Mesendoderm (in vitro differentiated cells): ENCODE measurements at places on chromosomes 7 and 10.

DNA sequence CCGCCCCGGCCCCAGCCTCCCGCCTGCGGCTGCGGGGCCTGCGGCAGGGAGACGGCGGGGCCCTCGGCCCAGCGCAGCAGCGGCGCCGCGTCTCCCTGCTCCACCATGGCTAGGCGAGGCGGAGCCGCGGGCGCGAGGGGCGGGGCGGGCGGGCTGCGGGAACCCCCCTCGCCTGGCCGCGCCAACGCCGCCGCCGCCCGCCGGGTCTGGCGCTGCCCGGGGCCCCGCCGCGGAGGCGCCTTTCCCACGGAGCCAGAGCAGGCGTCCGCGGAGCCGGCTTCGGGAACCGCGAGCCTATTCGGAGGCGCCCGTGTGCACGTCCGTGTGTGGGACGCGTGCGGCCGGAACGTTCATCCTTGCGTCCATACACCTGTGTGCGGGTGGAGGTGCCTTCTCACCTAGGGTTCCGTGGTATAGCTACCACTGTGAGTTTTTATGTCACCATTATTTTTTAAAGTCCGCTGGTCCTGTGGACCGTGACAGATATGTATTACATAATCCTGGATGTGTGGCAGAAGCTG, at the start of gene DENND11:
TSS of gene DENND11 (minus strand) at position 120 of the 521 bp plus-strand sequence. CDS start at position 107, 13 bp downstream.
- H3K4me1 ChIP-seq = peaks cover 8% of the 10 kb centered on the region
- peak within 1 kb of the TSS; percentile 74 for H3K27ac ChIP-seq
- peak within 1 kb of the TSS; percentile 50 for H3K4me3 ChIP-seq

- H3K27me3 ChIP-seq = no peaks in the 10 kb centered on the region
- no peak overlapping the region for H3K27ac ChIP-seq
- DNase-seq = no peak
- H3K4me1 ChIP-seq = peaks cover 3% of the 10 kb centered on the region
- H3K36me3 ChIP-seq = no peaks in the 10 kb centered on the region
- no peak overlapping the region for H3K4me3 ChIP-seq
Measured at GRCh38 chr7:102918845-102919244, 6.0 kb downstream of the LRRC17 start.

DNA sequence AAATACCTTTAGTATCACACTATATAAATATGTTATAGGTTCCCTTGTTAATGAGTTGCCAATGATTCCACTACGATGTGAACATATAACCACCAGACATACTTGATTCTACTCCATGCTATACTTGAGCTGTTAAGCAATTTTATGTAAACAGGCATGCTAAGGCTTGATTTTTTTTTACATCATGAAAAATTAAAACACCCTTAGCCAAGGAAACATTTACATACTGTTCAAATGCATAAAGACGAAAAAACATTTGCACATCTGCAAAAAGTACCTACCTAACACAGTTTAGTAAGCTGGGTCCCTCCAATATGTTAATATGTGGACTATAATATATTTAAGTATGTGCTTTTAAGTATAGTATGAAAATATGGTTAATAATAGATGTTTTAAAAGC, 9.0 kb upstream of the CABCOCO1 start:
- no peak overlapping the region for H3K27ac ChIP-seq
- no peak for DNase-seq
- no peaks in the 10 kb centered on the region for H3K27me3 ChIP-seq
- no peaks in the 10 kb centered on the region for H3K36me3 ChIP-seq
- H3K4me1 ChIP-seq = no peaks in the 10 kb centered on the region

DNA sequence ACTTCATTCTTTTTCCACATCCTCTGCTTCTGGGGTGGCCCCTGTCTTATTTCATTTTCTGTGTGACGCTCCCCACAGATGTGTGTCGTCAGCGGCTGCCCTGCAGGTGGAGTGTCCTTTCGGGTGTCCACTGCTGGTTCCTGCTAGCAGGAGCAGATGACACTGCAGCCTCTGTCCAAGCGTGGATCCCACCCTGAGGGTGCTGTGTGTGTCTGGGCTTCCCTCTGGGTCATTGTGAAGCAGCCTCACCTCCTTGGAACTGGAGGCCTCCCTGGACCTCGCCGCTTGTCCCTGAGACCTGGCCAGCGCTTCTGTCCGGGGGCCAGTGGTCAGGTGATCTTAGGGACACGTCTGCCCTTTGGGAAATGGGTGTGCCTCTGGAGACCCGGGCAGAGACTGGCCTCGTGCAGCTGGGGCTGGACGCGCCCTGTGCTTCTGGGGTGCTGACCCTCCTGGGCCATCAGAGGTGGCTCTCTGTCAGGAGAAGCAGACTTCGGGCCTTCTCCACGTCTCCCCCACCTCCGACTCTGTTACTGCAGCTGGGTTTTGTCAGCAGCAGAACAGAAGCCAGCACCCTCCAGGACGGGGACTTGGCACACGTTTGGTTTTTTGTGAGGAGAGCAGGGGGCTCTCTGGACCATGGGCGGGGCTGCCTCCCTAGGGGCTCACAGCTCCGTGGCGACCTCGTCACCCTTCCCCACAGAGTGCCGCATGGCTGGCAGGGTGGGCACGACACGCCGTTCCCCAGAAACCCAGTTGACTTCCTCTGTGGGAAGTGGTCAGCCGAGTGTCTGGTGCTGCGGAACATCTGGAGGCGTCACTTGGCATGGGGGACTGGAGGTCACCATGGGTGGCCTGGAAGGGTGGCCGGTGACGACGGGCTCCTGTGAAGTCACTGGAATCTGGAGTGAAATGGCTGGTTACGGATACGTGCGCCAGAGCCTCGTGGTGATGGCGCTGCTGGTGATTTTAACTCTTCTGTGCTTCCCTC, 48.4 kb downstream of the INPP5A start:
- H3K4me3 ChIP-seq = no peak overlapping the region
- H3K27me3 ChIP-seq = no peaks in the 10 kb centered on the region
- no peak overlapping the region for H3K27ac ChIP-seq

GRCh38 chr7:17318146-17318545, 19.7 kb downstream of the AHR start:
- peaks cover under 1% of the 10 kb centered on the region for H3K4me1 ChIP-seq
- no peak overlapping the region for H3K27ac ChIP-seq
- H3K27me3 ChIP-seq = no peaks in the 10 kb centered on the region
- no peak overlapping the region for H3K4me3 ChIP-seq

DNA sequence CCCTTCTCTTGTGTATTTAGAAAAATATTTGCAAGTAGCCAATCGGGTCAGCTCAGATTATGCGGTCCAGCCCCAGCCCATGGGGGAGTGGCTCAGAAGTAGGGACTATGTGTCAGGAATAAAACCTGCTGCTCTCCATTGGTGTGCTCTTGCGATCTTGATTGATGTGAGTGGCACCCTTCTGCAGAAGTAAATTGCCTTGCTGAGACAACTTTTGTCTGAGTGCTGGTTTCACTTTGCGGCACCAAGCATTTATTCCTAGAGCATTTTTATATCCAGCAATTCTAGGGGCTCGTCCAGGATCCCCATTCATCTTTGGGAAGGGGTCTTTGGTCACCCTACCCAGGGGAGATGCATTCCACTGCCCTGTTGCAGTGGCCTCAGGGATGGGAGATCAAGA, 26.1 kb upstream of the FAM221A start:
- H3K27ac ChIP-seq = no peak overlapping the region
- H3K27me3 ChIP-seq = no peaks in the 10 kb centered on the region
- DNase-seq = peak; percentile 40
- no peak overlapping the region for H3K4me3 ChIP-seq
- no peaks in the 10 kb centered on the region for H3K36me3 ChIP-seq
- no peaks in the 10 kb centered on the region for H3K4me1 ChIP-seq

DNA sequence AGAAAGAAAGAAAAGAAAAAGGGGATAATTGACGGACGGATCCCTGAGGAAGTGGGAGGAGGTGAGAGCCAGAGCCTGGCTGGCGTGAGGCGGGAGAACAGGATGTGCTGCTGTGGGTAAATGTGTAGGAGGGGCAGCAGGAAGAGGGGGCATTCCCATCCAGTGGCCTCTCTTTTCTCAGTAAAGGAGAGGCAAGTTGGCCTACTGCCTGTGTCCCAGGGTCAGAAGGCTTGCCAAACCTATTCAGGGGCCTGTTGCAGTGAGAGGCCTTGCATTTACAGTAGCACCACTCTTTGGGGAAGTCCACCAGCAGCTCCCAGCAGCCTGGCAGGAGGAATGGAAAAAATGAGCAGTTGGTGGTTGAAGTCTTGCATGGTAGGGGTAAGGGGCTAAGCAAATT, 26.6 kb upstream of the ASCC1 start:
- H3K4me1 ChIP-seq = peaks cover 8% of the 10 kb centered on the region
- no peaks in the 10 kb centered on the region for H3K36me3 ChIP-seq
- H3K4me3 ChIP-seq = no peak overlapping the region
- peak; percentile 69 for DNase-seq
- H3K27ac ChIP-seq = no peak overlapping the region

DNA sequence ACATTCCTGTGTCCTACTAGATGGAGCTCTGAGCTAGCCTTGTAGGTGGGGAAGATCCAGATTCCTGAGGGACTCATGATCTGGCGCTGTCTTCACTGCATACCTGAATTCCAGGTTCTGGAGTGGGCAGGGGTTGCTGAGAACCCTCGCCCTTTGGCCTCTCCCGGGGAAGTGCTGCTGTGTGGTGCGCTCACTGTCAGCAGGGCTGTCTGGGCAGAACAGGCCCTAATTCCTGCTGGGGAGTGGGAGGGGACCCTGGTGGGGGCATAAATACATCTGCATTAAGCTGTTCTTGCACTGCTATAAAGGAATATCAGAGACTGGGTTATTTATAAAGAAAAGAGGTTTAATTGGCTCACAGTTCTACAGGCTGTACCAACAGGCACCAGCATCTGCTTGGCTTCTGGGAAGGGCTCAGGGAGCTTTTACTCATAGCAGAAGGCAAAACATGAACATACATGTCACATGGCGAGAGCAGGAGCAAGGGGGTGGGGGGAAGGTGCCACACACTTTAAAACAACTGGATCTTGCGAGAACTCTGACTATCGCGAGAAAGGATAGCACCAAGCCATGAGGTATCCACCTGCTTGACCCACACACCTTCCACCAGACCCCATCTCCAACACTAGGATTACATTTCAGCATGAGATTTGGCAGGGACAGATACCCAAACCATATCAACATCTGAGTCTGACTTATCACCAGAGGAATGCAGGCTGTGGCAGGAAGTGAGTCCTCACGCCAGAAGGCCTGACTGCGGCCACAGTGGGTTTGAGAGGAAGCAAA, 115.0 kb downstream of the ADCY1 start:
- H3K4me1 ChIP-seq = no peaks in the 10 kb centered on the region
- no peaks in the 10 kb centered on the region for H3K36me3 ChIP-seq
- peak; percentile 72 for DNase-seq
- H3K27ac ChIP-seq = no peak overlapping the region

DNA sequence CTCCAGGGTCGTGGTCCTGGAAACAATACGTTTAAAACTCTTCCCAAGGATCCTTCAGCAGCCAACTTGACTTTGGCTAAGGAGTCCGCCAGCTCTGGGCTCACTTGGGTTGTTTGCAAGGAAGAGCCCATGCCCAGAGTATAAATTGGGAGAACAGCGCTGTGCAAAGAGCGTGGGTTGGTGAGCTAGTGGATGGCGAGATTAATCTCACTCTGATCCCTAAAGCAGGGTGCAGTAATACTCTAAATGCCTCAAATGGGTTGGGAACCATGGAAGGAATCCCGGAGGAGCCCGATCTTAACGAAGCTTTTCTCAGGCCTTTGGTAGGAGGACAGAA, 495 bp upstream of the SDHAF3 start:
- DNase-seq = no peak
- no peaks in the 10 kb centered on the region for H3K27me3 ChIP-seq

GRCh38 chr10:69403519-69403918, 13.2 kb downstream of the TACR2 start:
- no peaks in the 10 kb centered on the region for H3K27me3 ChIP-seq
- H3K36me3 ChIP-seq = peaks cover 6% of the 10 kb centered on the region
- no peak for DNase-seq
- H3K27ac ChIP-seq = no peak overlapping the region
- no peaks in the 10 kb centered on the region for H3K4me1 ChIP-seq

GRCh38 chr10:95896071-95896850, 11.5 kb upstream of the CC2D2B start:
- H3K4me3 ChIP-seq = no peak overlapping the region
- H3K4me1 ChIP-seq = peaks cover 2% of the 10 kb centered on the region
- DNase-seq = peak; percentile 20
- no peaks in the 10 kb centered on the region for H3K27me3 ChIP-seq
- no peaks in the 10 kb centered on the region for H3K36me3 ChIP-seq
- no peak overlapping the region for H3K27ac ChIP-seq

- H3K4me3 ChIP-seq = no peak overlapping the region
- DNase-seq = no peak
- H3K27ac ChIP-seq = no peak overlapping the region
Measured at GRCh38 chr10:94129393-94130130, 135.8 kb downstream of the PLCE1 start.

GRCh38 chr10:110609605-110610004, 34.5 kb upstream of the RBM20 start:
- H3K36me3 ChIP-seq = no peaks in the 10 kb centered on the region
- no peak overlapping the region for H3K27ac ChIP-seq
- peaks cover 4% of the 10 kb centered on the region for H3K4me1 ChIP-seq
- no peak overlapping the region for H3K4me3 ChIP-seq
- peak; percentile 39 for DNase-seq

DNA sequence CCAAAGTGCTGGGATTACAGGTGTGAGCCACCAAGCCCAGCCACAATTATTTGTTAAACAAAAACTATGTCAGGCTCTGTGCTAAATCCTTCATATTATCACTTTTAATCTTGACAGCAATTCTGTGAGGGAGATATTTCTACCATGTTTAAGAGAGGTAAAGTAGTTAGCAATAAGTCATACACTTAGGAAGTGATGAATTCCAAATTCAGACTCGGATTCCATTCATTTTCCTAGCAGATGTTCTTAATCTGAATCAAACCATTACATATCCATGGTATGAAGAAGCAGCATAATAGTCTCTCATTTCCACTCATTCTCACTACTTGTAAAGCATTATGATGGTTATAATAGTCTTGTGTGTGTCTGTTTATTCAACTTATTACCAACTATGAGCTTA, 2.9 kb upstream of the CD36 start:
- DNase-seq = no peak
- H3K27me3 ChIP-seq = no peaks in the 10 kb centered on the region
- H3K27ac ChIP-seq = no peak overlapping the region

- no peak overlapping the region for H3K4me3 ChIP-seq
- no peaks in the 10 kb centered on the region for H3K4me1 ChIP-seq
- no peak for DNase-seq
- no peak overlapping the region for H3K27ac ChIP-seq
Measured at GRCh38 chr10:115033898-115034297, 59.3 kb upstream of the ATRNL1 start.

DNA sequence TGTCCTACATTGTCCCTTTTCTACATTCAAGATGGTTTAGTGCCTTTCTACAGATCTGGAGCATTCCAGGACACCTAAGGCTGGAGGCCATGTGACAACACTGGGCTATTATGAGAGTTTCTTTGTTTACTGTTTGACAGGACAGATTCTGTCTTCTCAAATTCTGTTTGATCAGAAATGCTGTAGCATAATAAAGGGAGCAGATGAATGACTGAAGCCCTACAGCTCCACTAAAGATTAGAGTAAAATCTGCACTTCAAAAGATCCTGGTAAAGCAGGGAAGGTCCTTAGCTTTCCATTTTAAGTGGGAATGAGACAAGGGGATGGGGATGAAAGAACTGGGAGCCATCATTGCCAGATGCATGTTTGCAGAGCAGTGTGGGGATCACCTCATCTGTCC, 38.4 kb downstream of the TMEM229A start:
- H3K4me1 ChIP-seq = no peaks in the 10 kb centered on the region
- no peaks in the 10 kb centered on the region for H3K27me3 ChIP-seq
- no peaks in the 10 kb centered on the region for H3K36me3 ChIP-seq
- DNase-seq = no peak
- no peak overlapping the region for H3K4me3 ChIP-seq
- H3K27ac ChIP-seq = no peak overlapping the region

GRCh38 chr10:5234106-5234860, 37.6 kb downstream of the AKR1C4 start:
- DNase-seq = no peak
- no peak overlapping the region for H3K27ac ChIP-seq
- H3K27me3 ChIP-seq = no peaks in the 10 kb centered on the region
- H3K36me3 ChIP-seq = no peaks in the 10 kb centered on the region
